Foreskin keratinocyte (primary cell): ENCODE measurements at places on chromosomes 5 and 9. TPM values are rescaled to one million over a fixed set of nuclear protein-coding genes. Genes with fewer than 3 reads are reported as not detected.
A peak's percentile ranks its signal among the peaks of the same experiment; 100 is the strongest.

TRIM36 gene
- total RNA-seq = 1.8 and 2.4 TPM in 2 replicates

SEC61B gene
- 220 and 254 TPM in 2 replicates for total RNA-seq

GRCh38 chr9:114314256-114314867 is 8.5 kb upstream of the ORM1 start:
- peak; percentile 71 for DNase-seq

- DNase-seq = no peak
Observed at GRCh38 chr9:86843206-86843605, 104.1 kb downstream of the GAS1 start.

GRCh38 chr9:86503314-86503713 is 149.1 kb upstream of the TUT7 start:
- no peak for DNase-seq

DNA sequence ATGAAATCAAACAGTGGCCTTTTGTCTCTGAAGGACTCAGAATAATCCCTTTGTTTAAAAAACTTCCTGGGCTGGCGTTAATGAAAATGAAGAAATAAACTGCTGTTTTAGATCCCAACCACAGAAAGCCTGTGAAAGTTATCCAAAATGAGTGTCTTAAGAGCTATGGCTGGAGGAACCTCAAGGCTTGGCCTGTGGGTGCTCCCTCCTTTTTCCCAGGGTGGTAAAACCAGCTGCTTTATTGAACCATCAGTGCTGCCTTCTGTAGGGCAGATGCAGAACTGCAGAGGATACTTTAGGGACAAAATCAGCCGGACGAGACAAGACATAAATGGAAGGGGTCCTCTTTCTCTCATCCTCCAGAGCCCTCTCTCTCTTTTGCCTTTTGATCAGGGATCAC is 100.9 kb downstream of the SMARCA2 start:
- no peak for DNase-seq

DNA sequence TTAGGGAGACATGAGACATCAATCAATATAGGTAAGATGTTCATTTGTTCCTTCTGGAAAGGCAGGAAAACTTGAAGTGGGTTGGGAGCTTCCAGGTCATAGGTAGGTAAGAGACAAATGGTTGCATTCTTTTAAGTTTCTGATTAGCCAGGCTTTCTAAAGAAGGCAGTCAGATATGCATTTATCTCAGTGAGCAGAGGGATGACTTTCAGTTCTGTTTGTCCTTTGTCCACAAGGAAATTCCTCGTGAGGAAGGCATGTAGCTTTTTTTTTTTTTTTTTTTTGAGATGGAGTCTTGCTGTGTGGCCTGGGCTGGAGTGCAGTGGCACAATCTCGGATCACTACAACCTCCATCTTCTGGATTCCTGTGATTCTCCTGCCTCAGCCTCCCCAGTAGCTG is 155.3 kb upstream of the ABCA1 start:
- no peak for DNase-seq

DNA sequence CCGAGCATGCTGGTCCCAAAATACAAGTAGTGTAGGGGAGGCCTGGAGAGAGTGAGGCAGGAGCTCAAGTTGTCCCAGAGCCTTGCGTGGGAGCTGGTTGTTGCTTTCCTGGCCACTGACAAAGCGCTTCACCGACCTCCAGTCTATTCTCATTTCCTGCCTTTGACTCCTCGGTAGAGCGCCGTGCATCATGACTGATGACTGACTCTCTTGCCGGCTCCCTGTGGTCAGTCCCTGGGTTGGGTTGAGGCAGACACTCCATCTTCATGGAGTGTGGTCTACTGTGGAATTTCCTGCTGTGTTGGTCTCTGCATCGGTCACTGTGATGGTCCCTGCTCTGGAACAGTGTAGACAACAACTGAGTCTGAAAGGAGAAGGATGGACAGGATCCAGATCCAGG is 175.1 kb upstream of the S1PR3 start:
- DNase-seq = no peak

GRCh38 chr9:134855231-134855899 is 25.2 kb upstream of the FCN2 start:
- DNase-seq = no peak

DNA sequence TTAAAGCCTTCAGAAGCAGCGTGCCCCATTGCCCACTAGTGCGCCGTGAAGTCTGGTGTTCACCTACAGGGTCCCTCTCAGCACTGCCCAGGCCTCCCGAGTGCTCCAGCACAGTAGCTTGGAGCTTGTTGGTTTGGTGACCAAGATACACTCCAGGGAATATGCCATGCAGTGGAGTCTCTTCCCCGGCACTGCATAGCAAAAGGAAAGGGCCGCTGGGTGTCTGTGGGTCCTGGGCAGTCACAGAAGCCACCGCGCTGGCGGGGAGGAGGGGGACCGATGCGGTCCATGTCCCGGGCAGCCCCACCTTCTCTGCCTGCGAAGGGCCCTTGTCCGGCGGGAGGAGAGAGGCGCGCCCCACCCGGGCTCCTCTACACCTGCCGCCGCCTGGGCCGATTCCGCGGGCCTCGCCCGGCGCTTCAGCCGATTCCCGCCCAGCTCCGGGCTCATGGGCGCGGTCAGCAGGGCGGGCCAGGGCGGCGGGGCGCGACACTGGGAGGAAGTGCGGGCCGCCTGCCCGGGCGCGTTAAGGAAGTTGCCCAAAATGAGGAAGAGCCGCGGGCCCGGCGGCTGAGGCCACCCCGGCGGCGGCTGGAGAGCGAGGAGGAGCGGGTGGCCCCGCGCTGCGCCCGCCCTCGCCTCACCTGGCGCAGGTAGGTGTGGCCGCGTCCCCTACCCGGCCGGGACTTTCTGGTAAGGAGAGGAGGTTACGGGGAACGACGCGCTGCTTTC is at the start of gene SYK:
SYK (plus strand) TSS at position 579 of the 732 bp plus-strand sequence. CDS start 42,080 bp downstream, outside the sequence.
- no peak for DNase-seq

DNA sequence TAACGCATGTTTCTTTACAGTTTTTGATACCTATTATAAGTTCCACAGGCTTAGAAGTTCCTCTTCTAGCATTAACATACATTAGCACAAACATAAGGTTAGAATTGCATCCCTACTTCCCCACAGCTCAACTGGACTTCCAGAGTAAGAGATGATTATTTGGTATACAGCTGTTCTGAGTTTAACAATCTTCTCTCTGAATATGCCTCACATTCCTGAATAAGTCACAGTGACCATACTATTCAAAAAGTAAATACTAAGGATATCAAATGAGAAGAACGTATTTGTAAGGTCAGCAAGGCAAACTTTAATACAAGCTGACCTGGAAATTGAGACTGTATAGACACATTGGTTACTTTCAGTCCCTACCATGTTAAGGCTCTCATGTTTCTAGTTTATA is 21.3 kb downstream of the NR6A1 start:
- DNase-seq = no peak

GRCh38 chr9:35951736-35952135 is 6.2 kb downstream of the OR2S2 start:
- DNase-seq = peak; percentile 31

GRCh38 chr5:168184103-168184502 is 107.3 kb upstream of the WWC1 start:
- DNase-seq = no peak

- DNase-seq = no peak
Observed at GRCh38 chr5:137203011-137203632, 296.0 kb downstream of the SPOCK1 start.
